EH (cell line): ENCODE measurements at places on chromosomes 13 and 19.
A peak's percentile ranks its signal among the peaks of the same experiment; 100 is the strongest.

DNA sequence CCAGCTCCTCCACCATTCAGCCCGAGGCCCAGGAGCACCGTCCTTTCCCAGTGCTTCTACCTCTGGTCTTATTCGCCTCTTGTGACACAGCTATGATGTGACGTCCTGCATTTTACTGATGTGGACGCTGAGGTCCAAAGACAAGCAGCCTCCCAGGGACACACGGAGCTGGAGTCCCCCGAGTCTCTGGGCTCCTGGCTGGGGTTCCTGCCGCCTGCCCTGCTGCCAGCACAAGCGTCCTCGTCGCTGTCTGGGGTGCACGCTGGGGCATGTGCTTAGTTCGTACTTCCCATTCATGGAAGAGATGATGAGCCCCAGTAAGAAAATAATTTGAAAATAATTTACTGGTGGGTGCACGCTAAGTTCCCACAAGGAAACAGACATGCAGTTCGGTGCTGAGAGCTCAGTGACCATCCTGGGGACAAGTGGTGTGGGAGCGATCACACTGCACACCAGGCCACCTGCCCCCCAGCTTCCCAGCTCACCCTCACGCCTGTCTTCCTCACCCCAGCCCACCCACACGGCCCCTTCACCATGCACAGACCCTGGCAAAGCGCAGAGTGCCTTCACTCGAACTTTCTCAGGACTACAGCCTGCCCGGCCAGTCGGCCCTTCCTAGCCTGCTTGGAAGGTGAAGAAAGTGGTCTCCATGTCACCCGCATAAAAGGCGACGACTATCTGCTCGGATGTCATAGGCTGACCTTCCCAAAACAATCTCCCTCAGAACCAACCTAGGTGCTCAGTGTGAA lies 14.2 kb upstream of the CFAP97D2 start:
- DNase-seq, result no peak

- DNase-seq, result no peak
Observed at GRCh38 chr19:43690890-43691289, 20.9 kb upstream of the PLAUR start.

DNA sequence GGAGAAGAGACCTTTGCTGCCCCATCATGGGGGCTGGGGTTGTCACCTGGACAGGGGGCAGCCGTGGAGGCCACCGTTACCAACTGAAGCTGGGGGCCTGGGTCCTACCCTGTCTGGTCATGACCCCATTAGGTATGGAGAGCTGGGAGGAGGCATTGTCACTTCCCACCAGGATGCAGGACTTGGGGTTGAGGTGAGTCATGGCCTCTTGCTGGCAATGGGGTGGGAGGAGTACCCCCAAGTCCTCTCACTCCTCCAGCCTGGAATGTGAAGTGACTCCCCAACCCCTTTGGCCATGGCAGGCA lies 9.0 kb downstream of the EGLN2 start:
- no peak for DNase-seq

DNA sequence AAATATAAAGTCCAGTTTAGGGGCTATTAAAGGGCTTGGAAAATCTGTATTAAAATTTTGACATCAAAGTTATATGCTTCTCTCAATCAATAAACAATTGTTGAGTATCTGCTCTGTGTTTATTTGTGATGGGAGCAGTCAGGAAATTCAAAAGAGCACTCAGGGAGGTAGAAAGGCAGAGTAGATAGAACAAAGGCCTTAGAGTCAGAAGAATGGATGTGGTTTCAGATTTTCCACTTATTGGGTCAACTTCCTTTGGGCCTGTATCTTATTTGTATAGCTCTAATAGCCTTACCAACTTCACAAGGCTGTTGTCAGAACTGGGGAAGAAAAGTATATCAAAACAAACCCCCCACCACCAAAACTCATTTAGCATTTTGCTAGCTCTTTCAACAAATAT lies 302.6 kb downstream of the SPRY2 start:
- DNase-seq, result no peak

DNA sequence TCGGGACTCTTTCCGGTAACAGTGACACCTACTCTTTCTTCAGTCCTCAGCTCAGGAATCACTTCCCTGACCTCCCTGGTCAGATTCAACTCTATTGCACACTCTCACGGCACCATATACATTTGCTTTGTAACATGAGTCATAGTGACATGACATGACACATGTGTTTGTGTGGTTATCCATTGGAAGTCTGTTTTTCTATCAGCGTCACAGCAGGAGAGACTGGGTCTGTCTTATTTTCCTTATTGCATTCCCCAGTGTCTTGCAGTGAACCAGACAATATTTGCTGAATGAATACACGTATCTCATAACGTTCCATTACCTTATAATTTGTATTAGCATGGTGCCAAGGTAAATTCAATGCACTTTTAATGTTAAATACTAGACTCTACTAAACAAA lies 102.0 kb downstream of the DCLK1 start:
- DNase-seq, result peak; percentile 3

DNA sequence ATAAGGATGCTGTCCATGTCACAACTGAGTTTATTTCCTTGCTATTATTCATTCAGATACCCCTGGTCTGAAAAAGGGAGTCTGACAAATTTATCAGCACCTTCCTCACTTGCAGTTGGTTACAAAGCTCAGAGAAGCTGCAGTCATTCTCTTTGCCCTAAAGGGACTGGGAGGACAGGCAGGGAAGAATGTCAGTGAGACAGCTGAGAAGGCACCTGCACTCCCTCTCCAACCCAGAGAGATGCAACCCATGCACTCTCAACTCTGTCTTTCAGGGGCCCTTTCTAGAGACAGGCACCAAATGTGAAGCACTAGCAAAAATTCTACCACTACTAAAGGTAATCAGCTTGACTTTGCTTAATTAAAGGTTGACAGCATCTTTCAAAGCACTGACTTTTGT lies 83.3 kb downstream of the CRYL1 start:
- no peak for DNase-seq

GRCh38 chr13:98447881-98448641 lies 128.8 kb downstream of the STK24 start:
- DNase-seq, result peak; percentile 48

GRCh38 chr19:54470991-54471782 lies 1.9 kb downstream of the CDC42EP5 start:
- no peak for DNase-seq

DNA sequence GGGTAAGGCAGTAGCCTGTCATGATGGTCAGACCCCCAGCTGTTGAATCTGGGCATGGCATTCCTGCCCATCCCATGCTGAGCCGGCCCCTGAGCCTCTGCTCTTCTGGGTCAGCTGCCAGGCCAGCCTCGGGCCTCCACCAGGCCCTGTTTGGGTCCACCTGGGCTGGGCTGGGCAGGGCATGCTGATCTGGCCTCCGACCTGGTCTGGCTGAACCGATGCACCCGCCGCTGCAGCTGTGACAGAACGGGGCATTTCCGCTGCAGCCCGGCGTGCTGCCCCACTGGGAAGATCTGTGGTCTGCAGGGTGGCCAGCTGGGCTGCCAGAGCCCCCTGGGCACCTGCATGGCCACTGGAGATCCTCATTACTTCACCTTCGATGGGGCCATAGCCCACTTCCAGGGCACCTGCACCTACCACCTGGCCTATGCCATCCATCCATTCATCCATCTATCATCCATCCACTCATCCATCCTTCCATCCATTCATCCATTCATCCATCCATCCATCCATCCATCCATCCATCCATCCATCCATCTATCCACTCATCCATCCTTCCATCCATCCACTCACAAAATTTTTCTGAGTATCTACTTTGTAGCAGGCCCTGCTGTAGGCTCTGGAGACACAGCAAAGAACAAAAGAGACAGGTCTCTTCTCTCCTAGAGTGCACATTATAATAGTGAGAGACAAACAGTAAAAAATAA lies 21.5 kb upstream of the FXYD3 start:
- DNase-seq, result no peak

DNA sequence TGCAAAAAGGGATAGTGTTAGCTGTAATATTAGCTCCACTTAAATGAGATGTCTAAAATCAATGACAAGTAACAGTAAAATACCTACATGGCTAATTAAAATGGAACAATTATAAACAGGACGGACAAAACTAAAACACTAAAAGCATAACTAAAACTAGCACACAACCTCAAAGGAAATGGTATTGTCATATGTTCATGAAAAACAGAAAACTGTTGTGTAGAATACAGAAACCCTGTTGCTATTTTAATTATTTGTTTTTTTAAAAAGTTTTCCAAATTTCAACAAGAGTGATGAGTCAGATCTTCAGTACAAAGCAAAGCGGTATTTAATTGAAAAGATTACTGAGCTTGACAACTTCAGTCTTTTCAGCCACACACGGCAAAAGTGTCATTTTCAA lies 4.2 kb downstream of the RCBTB2 start:
- DNase-seq, result no peak

- DNase-seq, result no peak
Observed at GRCh38 chr19:45640849-45641273, 1.7 kb upstream of the EML2 start.

- no peak for DNase-seq
Observed at GRCh38 chr13:100336795-100337516, 248.1 kb downstream of the PCCA start.

GRCh38 chr19:12543855-12544254 lies 7.4 kb downstream of the ZNF564 start:
- no peak for DNase-seq

DNA sequence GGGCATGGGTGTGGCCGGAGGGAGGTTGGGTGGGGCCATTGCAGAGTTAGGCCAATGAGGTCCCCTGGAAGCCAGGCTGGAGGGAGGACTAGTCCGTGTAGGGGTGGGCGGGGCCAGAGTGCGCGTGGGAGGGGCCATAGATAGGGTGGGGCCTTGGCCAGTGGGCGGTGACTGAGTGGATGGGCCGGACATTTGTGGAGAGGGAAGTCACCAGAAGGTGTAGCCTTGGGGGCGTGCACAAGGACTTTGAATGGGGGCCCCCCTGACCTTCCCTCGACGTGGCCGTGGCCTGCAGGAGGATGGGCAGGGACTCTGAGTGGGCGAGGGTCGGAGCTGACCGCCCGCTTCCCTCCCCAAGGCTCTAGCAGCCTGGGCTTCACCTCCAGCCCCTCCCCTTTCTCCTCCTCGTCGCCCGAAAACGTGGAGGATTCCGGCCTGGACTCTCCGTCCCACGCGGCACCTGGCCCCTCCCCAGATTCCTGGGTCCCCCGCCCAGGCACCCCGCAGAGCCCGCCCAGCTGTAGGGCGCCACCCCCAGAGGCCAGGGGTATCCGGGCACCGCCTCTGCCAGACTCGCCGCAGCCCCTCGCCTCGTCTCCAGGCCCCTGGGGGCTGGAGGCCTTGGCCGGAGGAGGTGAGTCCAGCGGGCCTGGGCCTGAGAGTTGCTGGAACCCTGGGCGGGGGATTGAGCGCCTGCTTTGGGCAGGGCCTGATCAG lies 16.5 kb upstream of the B3GNT3 start:
- DNase-seq, result peak; percentile 78
